Progenitor cell of endocrine pancreas (in vitro differentiated cells): ENCODE measurements at places on chromosomes 1 and 21. TPM values are rescaled to one million over a fixed set of nuclear protein-coding genes. Genes with fewer than 3 reads are reported as not detected.

GRCh38 chr1:75492011-75492410 is 118.9 kb downstream of the SLC44A5 start:
- no peak for DNase-seq

DNA sequence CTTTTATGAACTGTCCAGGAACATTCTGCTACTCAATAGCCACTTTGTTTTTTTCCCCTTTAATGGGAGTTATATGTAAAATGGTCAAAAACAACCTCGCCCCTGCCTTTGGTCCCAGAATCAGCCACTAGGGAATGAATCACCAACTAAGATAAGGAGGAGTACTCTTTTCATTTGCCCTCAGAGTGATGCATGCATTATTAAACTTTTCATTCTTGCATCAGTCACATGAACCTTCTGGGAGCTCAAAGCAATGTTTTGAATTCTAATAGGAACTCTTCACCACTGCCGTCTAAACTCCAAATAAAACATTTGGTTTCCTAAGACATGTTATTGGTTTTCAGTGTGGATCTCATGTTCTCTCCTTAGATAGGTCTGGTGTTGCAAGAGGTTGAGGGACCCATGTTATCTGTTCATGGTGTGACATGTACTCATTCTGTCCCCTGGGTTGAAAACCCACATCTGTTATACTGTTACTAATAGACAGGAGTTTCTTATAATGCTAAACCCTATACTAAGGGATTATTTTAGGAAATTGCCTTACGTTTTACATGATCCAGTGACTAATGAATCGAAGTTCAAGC is 17.8 kb upstream of the HSD17B7 start:
- DNase-seq = no peak

DNA sequence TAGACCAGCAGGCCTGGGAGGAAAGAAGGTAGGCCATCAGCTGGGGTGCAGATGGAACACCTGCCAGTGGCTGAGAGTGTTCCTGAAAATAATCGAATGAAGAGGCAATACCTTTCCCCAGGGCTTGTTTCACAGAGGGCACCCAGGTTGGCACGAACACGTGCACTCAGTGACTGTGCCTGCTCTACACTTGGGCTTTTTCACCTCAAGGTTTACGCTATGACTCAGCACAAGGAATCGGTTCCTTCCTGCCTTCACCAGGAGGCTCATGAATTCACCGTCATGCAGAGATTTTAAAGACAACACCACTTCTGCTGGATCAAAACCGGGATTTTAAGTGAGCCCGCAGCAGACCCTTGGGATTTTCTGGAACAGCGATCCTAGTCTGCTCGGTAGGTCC is 118.5 kb upstream of the ADAR start:
- no peak for DNase-seq

- no peak for DNase-seq
These were observed 4.1 kb downstream of the RNF223 start for GRCh38 chr1:1069711-1070676.

GRCh38 chr1:46687921-46688509 is 16.4 kb downstream of the TEX38 start:
- no peak for DNase-seq

- DNase-seq = no peak
These were observed 44.1 kb upstream of the DOCK7 start for GRCh38 chr1:62732331-62732730.

The GJA9 gene
- total RNA-seq = not detected in 2 replicates

The UTS2 gene
- total RNA-seq = not detected in 2 replicates

The CD52 gene
- 0.89 and 1.8 TPM in 2 replicates for total RNA-seq

The RPTN gene
- total RNA-seq = not detected in 2 replicates
